Stimulated activated CD8-positive, alpha-beta memory T cell treated with anti-CD3 and anti-CD28 coated beads, Interleukin-15, amount 100 ng/mL, for 48 hours (primary cell): ENCODE measurements at places on chromosomes 2 and 18.

- no peak for DNase-seq
Observed at GRCh38 chr2:110166266-110166665, 38.5 kb downstream of the NPHP1 start.

- DNase-seq = no peak
Observed at GRCh38 chr18:75656035-75656434, 228.5 kb upstream of the SMIM21 start.

DNA sequence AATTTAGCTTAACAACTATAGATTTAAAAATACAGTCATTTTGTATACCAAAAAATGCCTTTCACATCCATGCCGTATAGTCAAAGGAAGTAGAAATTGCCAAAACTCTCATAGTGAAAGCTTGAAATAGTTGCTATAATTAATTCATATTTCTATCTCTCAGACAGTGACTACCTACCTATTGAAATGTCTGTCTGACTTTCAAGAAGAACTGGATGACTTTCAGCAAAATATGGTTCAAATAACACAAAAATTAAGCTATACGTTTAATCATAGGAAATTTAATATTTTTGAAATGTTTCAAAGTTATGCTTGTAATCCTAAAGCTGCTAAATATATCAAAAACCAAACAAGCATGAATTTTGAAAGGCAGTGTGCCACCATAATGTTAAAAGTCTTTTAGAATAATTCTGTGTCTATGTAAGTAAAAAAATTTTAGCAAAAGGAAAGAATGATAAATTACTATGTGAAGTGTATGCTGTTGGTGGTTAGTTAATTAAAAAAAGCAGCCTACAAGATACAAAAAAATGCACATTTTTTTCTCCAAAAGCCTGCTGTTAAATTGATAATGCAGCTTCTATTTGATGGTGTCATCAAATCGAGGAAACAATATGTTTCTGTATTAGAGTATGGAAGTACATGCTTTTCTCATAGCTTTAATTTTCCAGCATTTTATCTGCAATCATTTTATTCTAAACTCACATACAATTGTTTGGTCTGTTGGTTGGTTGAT, 57.7 kb upstream of the ST6GAL2 start:
- no peak for DNase-seq

DNA sequence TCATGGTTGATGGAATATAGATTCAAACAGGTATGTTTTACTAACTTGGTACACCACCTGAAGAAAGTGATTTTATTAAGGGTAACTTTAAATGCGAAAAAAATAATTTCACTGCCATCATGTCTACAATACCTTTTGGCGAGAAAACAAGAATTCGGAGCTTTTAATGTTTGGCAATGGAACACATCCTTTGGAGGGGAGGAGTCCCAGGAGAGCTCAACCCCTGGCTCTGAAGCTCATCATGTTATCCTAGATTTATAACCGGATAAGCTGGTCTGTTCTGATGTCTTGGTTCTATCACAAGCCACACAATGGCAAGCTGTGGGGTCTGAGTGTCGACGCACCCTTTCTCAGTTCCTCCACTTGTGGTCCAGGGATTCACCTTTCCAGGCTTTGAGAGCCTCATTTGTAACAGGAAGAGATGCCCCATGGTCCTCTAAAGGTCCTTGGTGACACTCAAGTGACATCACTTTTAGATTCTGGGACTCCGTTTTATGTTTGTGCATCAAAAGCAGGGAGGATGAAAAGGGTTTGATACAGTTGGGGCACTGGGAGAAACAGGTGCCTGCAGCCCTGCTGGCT, 172.7 kb downstream of the BCL2 start:
- no peak for DNase-seq

DNA sequence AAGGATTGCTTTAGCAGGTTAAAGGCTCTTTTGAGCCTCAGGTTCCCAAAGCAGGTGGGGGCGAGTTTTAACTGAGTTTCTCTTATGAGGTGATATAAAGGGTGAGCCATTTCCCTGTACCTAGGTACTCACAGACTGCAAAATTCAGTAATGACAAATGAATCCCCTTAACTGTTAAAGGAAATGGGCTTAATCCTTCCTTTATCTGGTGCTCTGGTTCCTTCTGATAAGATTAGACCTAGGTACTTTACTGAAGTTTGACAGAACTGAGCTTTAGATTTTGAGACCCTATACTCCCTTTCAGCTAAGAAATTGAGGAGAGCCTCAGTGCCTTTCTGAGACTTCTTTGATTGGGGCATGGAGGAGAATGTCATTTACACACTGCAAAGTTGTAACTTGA, 42.6 kb downstream of the STK17B start:
- DNase-seq = no peak

DNA sequence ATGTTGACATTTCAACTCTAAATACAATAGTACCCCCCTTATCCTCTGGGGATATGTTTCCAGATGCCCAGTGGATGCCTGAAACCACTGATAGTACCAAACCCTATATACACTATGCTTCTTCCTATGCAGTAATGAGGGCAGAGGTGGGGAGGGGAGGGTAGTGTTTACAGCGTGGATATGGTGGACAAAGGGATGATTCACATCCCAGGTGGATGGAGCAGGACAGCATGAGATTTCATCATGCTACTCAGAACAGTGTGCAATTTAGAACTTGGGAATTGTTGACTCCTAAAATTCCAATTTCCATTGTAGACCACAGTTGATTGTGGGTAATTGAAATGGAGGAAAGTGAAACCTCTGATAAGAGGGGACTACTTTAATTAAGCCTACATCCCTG, 75.4 kb downstream of the TSN start:
- no peak for DNase-seq

GRCh38 chr2:65465124-65465523, 32.7 kb upstream of the SPRED2 start:
- no peak for DNase-seq

GRCh38 chr2:28610583-28611201, 114.8 kb downstream of the PLB1 start:
- peak; percentile 39 for DNase-seq

DNA sequence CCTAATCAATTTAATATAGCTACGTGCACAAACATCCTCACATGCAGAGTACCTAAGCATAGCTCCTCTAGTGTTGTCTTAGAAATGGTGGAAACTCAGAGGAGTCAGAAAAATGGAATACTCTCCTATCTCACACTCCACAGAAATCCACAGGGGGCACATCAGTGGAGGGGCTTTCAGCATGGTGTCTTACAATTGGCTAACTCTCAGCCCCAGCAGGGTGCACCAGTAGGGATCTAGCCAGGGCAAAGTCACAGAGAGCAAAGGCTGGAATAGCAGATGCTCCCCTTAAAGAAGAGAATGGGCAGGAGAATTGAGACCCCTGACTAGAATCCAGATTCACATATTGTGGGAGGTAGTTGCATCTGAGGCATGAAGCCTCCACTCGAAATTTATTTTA, 135.7 kb downstream of the MAIP1 start:
- DNase-seq = no peak

DNA sequence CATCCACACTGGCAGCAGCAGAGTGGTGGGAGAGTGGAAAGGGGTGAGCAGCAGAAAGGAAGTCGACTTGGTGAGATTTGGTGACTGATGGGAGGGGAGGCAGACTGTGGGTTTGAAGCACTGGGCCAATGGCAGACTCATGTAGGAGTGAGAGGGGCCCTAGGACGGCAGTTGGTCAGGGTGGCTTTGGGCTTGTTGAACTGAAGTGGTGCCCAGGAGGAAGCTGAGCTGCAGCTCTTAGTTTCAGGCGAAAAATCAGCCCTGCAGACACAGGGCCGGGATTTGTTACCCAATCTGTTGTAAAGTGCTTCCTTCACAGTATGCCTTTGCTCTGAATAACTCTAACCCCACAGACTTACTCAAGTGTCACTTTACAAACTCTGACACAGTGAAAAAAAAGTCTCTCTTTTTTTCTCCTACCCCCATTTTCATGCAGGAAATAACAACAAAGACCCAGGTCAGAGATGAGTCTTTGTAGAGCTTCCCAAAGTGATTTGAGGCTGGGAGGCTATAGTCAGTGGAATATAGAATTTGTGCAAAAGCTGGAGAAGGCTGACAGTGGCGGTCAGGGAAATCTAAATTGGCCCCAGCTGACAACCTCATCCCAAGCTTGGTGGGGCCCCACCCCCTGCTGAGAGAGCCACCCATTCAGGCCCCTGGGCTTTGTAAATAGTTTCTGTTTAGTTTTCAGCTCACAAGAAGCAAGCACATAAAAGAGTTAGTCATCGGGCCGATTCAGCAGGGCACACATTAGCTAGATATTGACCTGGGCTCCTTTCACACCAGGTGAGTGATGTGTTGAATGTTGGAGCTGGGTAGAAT, 226.9 kb downstream of the VAPA start:
- DNase-seq = no peak

DNA sequence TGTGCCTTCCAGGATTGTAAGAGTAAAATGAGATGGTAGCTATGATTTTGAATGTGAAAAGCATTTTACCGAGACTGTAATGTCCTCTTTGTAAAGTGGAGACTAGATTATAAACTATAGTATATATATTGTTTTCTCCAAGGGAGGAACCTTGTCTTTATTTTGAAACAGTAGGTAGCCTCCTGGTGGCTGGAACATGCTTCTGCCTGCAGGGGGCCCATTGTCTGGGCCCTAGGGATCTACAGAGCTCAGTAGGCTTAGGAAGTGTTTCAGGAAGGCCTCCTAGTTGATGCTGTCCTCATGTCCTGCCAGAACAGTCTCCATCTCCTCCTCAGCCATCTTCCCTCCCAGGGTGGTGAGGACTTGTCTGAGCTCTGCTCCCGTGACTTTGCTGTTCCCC, 3.0 kb downstream of the PIKFYVE start:
- no peak for DNase-seq

- no peak for DNase-seq
Observed at GRCh38 chr2:141493936-141494335, 636.9 kb downstream of the LRP1B start.

- no peak for DNase-seq
Observed at GRCh38 chr18:44870631-44871502, 190.2 kb downstream of the SETBP1 start.

- DNase-seq = no peak
Observed at GRCh38 chr2:80328159-80328571, 23.6 kb upstream of the LRRTM1 start.

- DNase-seq = no peak
Observed at GRCh38 chr2:187679454-187679853, 125.2 kb upstream of the TFPI start.

- no peak for DNase-seq
Observed at GRCh38 chr18:39909706-39910105, 2045.3 kb upstream of the PIK3C3 start.

DNA sequence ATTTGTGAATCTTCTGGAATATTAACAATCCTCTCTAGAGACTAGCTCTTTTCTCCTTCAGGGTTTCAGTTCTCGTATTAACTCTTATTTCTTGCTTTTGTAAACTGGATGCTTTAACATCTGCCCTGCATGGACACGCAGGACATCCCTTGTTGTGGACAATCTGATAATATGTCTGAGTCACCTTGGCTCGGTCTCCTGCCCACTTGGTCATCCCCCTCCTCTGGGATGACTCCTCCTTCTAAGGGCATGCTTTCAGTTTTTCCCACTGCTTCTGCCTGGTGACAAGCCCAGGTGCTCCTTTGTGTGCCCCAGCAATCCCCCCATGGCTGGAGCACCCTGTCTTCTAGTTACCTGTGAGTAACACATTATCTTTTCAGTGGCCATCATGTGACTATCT, 460.5 kb downstream of the DSC3 start:
- no peak for DNase-seq

DNA sequence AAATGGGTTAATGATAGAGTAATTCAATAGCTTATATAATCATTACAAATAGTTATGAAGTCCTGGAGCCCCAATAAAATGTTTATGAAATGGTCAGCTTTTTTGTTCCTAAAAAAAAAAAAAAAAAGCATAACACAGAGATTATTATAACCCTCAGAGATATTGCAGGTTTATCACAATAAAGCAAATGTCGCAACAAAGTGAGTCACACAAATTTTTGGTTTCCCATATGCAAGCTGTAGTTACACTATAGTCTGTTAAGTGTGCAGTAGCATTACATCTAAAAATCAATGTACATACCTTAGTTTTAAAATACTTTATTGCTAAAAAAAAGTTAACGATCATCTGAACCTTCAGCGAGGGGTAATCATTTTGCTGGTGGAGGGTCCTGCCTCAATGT, 20.0 kb downstream of the WDFY1 start:
- no peak for DNase-seq

GRCh38 chr2:161139098-161139987, 20.9 kb upstream of the TANK start:
- DNase-seq = no peak

DNA sequence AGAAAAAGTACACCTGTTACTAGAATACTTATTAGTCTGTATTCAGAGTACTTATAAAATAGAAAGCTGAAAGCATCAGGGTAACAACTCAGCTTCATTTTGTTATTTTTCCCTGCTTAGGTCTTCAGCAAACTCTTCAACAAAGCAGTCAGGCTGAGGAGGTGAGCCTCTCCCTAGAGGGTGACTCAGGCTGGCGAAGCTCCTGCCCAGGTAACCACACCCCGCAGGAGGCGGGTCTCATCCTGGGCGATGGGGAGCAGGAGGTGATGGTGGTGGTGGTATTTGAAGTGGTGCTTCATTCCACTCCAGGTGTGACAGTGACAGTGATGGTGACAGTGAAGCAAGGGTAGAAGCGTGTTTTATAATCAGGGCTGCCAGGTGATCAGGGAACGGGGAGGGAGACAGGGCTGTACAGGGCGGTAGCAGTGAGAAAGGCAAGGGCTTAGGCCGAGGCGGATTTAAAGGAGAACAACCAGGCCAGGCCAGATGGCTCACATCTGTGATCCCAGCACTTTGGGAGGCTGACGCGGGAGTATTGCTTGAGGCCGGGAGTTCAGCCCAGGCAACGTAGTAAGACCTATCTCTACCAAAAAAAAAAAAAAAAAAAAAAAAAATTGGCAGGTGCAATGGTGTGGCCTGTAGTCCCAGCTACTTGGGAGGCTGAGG, 127.1 kb downstream of the SOCS6 start:
- DNase-seq = no peak

GRCh38 chr18:76195601-76196000, 299.4 kb downstream of the ZNF516 start:
- DNase-seq = no peak

- no peak for DNase-seq
Observed at GRCh38 chr2:39434233-39434897, 2.7 kb downstream of the MAP4K3 start.

DNA sequence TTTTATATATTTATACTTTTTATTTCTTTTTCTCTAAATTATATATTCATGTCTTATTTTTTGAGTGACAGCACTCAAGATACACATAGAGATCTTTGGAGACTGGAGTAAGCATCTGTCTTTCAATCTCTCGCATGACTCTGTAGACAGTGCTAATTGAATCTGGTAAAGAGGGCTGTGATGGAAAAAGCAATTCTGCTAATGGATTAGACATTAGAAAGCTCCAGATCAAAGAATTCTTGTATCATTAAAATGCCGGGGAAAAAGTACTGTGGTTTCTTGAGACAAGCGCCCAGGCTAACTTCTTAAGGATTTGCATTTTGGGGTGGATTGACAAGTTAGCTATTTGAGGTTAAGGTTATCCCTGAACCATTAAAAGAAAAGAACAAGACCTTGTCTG, 383.1 kb upstream of the TNP1 start:
- DNase-seq = no peak

- DNase-seq = no peak
Observed at GRCh38 chr18:77339623-77340022, 90.0 kb downstream of the GALR1 start.

GRCh38 chr2:224190234-224190935, 151.3 kb upstream of the SERPINE2 start:
- DNase-seq = no peak
